Lower leg skin (tissue), 4 donors: ENCODE measurements at places on chromosomes 16 and 17. TPM values are rescaled to one million over a fixed set of nuclear protein-coding genes. Genes with fewer than 3 reads are reported as not detected.
A peak's percentile ranks its signal among the peaks of the same experiment; 100 is the strongest.

- no peak for DNase-seq
Measured at GRCh38 chr17:38507436-38507835, 79.2 kb downstream of the ARHGAP23 start.

- DNase-seq, result peak; percentile 79
Measured at GRCh38 chr17:82205720-82206508, 6.7 kb downstream of the CCDC57 start.

DNA sequence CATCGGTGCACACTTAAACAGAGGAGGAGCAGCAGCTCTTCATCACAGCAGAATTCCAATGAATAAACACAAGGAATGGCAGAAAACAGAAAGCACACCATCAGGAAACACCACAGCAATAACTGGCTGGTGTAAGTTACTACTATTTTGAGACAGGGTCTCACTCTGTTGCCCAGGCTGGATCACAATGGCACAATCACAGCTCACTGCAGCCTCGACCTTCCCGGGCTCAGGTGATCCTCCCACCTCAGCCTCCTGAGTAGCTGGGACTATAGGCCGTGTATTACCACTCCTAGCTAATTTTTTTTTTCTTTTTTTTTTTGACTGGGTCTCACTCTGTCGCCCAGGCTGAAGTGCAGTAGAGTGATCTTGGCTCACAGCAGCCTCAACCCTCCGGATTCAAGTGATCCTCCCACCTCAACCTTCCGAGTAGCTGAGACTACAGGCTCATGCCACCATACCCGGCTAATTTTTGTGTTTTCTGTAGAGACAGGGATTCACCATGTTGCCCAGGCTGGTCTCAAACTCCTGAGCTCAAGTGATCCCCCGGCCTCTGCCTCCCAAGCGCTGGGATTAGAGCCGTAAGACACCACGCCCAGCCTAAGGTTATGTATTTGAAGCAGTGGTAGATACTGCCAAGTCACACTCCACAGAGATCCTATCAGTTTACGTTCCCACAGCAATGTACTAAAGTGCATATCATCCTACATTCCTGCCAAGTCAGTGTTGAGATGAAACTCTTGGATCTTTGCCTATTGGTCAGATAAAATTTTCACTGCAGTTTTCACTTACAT is 20.7 kb downstream of the TRAP1 start:
- DNase-seq, result no peak

Gene CARD14
- 57.3 TPM for total RNA-seq

DNA sequence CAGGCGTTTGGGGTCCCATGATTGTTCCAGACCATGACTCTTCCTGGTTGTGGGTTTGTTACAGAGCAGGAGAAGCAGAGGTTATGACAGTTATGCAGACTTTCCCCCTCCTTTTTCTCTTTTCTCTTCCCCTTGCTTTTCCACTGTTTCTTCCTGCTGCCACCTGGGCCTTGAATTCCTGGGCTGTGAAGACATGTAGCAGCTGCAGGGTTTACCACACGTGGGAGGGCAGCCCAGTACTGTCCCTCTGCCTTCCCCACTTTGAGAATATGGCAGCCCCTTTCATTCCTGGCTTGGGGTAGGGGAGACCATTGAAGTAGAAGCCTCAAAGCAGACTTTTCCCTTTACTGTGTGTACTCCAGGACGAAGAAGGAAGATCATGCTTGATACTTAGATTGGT is 7.9 kb upstream of the TACO1 start:
- DNase-seq, result no peak

Gene ELMO3
- 46.2 TPM for total RNA-seq
